ENCODE measurements at places on chromosomes 2 and 18.

DNA sequence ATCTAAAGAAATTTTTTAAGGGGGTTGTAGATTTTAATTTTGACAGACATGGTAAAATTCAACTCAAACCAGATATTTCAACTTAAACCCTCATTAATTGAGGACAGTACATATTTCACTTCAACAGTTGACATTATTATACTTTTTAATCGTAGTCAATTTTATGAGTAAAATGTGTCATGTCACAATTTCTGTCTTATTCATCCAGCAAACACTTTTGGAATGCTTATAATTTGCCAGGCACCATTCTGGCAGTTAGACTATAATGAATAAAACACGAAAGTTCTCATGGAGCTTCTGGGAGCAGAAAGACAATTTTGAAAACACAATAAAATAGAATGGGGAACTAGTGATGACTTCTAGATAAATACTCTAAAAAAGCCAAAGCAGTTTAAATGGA lies 1094.8 kb downstream of the SUCLG1 start:
- DNase-seq, result no peak

- DNase-seq, result no peak
Measured at GRCh38 chr18:47985866-47986265, 55.4 kb upstream of the SMAD2 start.

GRCh38 chr2:158963071-158963470 lies 5.4 kb upstream of the TANC1 start:
- DNase-seq, result no peak

DNA sequence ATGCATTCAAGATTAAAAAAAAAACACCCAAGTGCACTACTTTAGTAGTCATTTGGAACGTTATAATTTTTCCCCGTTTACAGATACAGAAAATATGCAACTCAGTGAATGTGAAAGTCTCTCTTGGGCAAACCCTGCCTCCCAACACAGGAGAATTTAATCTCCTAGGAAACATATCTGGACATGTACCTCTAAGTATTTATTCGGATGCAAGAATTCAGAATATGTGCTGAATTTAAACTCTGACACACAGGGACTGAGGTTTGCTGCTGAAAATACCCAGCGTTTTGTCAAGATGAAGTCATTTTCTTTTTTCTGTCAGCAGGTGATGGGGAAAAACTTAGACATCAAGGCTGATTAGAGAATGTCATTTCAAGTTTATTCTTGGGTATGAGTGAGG lies 105.4 kb downstream of the ACKR3 start:
- DNase-seq, result no peak

DNA sequence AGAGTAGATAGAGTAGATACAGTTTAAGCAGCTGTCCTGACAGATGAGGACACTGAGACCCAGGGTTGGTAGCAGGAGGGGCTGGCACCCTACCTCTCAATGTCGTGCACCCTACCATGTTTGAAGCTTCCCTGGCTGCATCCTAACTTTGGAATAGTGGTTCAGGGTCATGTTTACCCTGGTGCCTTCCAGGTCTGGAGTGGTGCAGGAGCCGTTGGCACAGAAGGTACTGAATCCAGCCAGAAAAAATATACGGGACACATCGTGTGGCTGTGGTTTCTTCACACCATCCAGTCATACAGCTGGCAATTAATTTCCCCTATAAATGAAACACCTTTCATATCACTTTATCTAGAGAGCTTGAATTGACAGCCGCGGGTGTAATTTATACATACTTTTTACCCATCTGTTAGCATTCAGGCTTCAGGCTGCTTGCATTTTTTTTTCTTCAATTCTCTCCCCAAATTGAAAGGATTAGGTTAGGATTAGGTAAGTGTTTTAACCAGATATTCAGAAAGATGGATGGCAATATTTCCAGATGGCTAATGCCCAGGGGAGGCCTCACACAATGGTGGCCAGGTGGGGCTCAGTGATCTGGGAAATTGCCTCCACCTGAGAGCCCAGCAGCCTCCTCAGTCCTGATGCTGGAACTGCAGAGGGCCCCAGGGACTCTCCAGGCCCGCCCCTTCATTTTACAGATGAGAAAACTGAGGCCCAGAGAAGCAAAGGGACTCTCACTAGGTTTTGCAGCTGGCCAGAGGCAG lies 127.0 kb downstream of the CELF4 start:
- no peak for DNase-seq

GRCh38 chr2:217932803-217933616 lies 69.8 kb downstream of the TNS1 start:
- no peak for DNase-seq

DNA sequence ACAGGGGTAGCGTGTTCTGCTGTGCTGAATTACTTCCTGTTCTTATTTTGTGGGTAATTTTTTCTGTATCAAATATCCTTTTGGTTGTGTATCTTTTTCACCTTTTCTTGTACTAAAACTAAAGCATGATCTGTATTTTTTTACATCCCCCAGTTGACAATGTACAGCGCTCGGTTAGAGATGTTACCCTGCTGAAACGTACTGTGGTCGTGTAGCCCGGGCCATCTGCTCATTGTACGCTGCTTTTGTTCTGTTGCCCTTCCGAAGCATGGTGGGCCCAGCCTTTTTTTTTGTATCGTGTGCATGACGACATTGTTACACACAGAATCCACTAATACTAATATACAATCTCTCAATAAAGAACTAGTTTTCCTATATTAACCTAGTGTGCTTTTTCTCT lies 233.1 kb downstream of the HAUS1 start:
- no peak for DNase-seq

DNA sequence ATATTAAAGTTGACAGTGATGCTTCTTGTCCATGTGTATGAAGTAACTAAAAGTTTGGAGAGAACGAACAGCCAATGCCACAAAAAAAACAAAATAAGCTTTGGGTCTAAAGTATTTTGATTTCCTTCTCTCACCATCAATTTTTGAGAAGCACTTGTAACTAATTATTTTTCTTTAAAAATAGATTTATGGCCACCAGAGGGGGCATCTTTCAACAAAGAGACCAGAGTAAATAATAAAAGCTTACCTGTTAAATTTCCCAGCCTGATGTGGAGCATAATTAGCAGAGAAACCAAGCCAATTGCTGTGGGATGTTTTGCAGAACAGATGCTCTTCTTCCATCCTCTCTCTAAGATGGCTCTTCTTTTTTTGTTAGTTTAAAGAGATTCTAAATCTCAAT lies 29.0 kb downstream of the LINC00305 start:
- DNase-seq, result no peak

GRCh38 chr2:122218596-122218995 lies 463.1 kb downstream of the TSN start:
- DNase-seq, result no peak

GRCh38 chr2:159658881-159659873 lies 42.8 kb upstream of the BAZ2B start:
- no peak for DNase-seq

DNA sequence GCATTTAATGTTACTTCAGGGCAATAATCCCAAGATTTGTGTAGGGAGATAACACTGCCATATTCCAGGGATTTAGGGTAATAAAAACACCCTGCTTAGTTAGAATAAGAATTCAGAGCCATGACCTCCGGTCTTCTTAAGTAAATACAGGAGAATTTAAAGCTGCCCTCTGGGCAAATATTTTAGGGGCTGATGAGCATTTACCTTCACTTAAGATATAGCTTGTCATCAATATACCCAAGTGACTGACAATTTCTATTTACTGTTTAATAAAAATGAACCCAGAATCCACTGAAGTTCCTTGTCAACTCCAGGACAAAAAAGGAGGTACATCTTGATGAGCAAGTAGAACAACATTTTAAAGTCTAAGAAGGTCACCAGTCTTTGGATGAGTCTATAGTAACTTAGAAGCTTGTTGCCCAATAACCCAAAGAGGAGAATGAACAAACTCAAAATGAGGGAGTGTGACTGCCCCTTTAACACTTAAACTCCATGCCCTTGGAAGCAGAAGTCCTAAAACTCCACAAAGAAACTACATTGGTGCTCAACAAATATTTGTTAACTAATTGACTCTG lies 24.3 kb upstream of the IKZF2 start:
- DNase-seq, result no peak

- DNase-seq, result no peak
Measured at GRCh38 chr2:35339211-35339610, 1016.4 kb upstream of the CRIM1 start.

DNA sequence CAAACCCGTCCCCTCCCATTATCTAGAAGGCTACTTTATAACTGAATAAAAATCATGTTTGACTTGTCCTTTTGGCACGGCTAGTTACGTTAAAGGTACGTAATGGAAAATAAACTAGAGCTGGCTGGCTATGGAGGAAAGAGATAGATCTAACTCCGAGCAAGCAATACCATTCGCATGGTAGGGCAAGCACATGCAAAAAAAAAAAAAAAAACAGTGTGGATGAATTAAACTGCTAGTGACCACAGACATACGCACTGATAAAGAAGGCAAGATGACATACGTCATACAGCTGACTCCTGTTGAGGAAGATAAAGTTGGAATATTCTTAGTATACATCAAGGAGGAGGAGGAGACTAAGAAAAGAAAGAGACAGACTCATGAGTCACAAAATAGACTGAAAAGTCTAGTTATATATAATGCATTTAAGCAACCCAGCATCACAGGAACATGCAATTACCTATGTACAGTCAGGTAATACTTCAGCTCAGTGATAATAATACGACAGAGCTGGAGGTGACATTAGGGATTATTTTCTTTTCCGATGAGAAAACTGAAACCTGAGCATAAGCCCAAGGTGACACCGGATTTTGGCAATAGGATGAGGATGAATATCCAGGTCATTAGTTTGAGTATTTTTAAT lies 37.9 kb upstream of the NARS1 start:
- DNase-seq, result no peak

GRCh38 chr2:71122387-71123298 lies 7.4 kb downstream of the MCEE start:
- DNase-seq, result no peak

DNA sequence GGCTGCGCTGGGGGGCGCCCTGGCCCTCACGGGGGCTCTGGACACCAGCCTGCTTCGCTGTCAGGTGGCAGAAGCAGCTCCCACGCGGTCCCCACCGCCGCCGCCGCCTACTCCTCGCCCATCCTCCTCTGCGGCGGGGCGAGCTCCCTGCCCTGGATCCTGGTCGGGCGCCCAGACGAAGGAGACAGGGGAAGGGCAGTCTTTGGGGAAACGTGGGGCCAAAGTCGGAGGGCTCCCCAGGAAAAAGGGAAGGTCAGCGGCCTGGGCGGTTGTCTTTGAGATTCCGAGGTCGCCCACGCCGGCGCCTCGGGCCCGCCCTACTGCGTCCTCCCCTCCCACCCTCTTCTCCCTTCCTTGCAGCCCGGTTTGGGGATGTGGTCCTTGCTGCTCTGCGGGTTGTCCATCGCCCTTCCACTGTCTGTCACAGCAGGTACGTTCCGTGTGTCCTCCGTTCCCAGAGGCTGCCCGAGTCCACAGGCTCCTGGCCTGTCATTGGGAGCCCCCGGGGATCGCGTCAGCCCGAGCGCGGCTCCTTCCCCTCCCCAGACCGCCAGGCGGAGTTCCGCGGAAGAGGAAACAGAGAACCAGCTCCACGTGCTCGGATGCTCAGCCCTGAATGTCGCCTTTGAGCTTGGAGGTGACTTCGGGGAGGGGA lies 800 bp downstream of the IL1RL2 start:
- DNase-seq, result peak; percentile 33

DNA sequence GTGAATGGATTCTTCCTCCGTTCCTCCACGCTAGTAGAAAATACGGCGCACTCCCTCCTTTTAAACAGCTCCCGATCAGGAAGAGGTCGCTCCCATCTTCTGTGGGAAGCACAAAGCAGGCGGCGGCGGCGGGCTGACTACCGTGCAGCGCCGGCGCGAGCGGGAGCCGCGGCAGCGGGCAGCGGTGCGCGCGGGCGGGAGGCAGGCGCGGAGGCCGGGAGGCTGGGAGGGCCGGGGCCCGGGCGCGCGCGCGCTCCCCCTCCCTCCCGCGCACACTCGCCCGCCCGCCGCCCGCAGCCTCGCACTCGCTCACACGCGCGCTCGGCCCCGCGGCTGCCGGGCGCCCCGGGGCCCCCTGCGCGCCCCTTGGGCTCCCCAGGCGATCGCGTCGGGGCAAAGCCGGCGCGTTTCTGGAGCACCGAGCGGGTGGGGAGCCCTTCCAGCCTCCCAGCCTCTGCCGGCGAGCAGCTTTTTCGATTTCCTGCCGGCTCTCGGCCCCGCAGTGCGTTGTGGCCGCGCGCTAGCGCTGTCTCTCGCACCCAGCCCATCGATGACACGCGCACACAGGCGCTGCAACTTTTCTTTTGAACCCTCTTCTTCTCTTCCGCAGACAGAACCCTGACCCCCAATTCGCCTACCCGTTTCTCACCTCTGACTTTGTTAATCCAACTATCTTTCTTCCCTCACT lies at the start of gene SLC8A1:
Gene SLC8A1 (minus strand): TSS at position 173 of the 688 bp plus-strand sequence.
- DNase-seq, result no peak
